ENCODE measurements at places on chromosomes 2 and 18. TPM values are rescaled to one million over a fixed set of nuclear protein-coding genes. Genes with fewer than 3 reads are reported as not detected.

CABYR gene
- 2.9 TPM for total RNA-seq

CCDC85A gene
- total RNA-seq = 8.7 TPM

ZNF521 gene
- total RNA-seq = 30.2 TPM

PDK1 gene
- total RNA-seq = 13.5 TPM

ARHGEF4 gene
- total RNA-seq = 1.7 TPM

ZAP70 gene
- total RNA-seq = 5.6 TPM

DSG4 gene
- not detected for total RNA-seq

MEIS1 gene
- 57.6 TPM for total RNA-seq

CXCR1 gene
- 1.7 TPM for total RNA-seq
